ENCODE measurements at places on chromosomes 1 and 21.

- no peak for DNase-seq
These were observed 120.6 kb upstream of the RAVER2 start for GRCh38 chr1:64624218-64624713.

DNA sequence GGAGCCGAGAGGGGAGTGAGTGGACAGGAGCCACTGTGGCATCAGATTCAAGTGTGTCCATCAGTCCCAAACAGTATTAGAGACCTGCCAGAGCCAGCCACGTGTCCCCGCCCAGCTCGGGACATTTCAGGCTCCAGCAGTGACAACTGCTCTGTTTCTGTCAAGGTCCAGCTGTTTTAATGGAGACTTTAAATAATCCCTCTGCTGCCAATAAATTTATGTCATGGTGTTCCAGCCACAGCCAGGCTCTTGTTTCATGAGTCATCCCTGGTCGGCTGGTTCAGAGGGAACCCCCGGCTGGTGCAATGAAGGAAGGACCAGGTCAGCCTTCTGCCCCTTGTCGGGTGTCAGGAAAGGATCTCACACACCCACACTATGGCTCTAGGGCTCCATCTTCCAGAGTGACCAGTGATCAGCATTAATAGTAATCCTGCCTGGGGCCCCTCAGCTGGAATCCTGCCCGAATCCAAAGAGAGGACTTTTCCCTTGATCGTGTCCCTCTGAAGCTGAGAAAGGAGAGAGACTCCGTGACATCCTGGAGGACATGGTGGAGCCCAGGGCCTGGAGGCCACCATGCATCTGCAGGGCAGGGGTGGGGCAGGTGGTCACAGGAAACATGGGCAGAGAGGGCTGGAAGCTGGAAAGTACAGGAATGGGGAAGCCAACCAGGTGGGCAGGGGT is 197.3 kb downstream of the MATN1 start:
- no peak for DNase-seq

DNA sequence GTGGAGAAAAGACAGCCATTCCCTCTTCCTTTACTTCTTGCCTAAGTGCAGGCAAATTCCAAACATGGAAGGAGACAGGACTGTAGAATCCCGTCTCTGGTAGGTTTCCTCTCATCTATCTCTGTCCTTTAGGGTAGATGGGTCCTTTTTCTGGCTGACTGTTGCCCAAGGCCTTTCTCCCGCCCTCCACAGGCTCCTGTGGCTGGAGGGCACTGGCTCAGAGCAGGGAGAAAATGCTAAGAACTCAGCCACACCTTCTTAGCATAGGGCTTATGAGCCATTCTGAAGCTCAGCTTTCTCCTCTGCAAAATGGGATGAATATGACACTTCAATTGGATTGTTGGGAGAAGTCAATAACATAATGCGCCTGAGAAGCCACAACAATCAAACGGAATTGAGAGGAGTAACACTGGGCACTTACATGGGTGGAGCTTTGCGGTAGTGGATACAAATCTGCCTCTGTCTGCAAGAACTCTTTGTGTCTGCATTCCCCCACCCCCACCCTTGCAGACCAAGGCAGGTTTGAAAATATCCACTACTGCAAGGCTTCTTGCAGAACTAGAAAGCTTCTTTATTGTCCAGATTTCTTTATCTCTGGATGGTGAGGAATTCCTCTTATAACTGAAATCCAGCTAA is 94.7 kb downstream of the CSMD2 start:
- no peak for DNase-seq

DNA sequence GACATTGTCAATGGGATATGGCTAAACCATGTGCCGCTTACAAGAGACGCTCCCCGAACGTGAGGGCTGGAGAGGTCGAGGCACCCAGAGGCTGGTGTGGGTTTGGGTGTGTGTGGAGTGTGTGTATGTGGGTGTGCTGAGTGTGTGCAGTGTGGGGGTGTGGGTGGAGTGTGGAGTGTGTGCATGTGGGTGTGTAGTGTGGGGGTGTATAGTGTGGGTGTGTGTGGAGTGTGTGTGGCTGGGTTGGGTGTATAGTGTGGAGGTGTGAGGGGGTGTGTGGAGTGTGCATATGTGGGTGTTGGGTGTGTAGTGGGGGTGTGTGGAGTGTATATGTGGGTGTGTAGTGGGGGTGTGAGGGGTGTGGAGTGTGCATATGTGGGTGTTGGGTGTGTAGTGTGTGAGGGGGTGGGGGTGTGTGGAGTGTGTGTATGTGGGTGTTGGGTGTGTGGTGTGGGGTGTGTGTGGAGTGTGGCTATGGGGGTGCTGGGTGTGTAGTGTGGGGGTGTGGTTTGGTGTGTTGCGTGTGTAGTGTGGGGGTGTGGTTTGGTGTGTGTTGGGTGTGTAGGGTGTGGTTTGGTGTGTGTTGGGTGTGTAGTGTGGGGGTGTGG is 42.2 kb downstream of the SLC19A1 start:
- no peak for DNase-seq

DNA sequence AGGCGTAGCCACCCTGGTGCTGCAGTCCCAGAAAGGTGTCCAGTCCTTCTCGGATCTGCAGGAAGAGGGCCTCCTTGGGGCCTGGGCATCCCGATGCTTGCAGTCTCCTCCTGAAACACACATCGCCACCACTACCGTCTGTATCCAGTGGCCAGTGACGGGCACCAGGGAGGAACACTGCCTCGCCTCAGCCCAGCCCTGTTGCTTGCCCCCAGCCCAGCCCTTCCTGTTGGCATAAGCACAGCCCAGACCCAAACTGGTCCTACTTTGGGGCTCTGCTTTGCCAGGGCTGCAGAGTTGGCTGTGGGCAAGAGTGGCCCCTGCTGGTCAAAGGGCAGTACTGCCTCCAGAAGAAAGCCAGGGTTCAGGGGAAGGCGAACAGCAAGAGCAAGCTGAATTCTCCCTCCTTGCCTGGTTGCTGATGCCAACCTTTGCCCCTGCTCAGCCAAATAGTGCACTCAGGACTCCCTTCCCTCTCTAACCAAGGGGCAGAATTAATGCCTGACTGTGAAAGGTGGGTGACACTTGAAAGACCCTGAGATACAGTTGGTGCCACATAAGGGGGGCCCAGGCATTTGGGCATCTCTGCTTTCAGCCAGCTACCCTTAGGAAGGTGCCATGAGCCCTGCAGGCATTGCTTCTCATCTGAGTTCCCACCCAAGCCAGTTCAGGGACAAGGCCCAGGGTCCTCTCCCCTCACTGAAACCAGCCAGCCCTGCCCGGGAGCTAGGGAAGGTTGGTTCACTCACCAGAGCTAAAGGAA is 11.1 kb upstream of the ARHGEF2 start:
- DNase-seq = peak; percentile 46

All from KG1 (cell line).